ENCODE measurements at places on chromosomes 6 and 20. TPM values are rescaled to one million over a fixed set of nuclear protein-coding genes. Genes with fewer than 3 reads are reported as not detected.

DNA sequence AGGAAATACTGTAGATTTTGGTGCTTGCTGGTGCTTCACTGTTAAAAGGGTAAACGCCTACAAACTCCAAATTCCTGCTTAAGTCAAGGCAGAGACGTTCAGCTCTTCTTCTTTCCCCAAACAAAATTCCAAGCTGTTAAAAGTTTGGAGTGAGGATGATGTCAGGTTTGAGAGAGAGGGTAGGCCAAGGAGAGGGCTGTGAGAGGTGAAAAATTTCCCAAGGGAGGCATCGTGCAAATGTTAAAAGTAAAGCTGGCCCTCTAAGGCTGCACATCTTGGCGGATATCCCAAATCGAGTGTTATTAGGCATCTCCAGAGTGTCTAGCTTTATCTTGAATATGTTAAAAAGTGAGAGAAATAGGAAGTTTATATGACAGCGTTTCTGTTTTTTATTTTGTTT is 651.8 kb downstream of the QKI start:
- DNase-seq = no peak

DNA sequence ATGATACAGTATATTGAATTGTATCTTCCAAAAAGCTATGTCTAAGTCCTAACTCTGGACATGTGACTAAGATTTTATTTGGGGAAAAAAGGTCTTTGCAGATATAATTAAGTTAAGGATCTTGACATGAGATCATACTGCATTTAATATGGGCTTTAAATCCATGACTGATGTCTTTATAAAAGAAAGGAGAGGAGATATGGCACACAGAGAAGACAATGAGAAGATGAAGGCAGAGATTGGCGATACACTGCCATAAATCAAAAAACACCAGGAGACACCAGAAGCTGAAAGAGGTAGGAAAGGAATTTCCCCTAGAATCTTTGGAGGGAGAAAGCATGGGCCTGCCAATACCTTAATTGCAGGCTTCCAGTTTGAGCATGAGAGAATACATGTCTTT is 1450.2 kb downstream of the HACE1 start:
- DNase-seq = no peak

DNA sequence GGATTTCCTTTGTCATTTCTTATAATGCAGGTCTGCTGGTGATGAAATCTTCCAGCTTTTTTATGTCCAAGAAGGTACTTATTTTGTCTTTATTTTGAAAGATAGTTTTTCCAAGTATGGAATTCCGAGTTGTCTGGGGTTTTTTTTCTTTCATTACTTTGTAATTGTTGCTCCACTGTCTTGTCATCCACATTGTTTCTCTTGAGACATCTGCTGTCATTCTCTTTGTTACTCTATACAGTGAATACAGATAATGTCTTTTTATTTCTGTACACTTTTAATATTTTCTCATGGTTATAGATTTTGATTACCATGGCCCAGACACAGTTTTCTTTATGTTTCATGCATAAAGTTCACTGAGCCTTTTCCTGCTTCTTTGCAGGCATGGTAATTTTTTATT is 133.1 kb downstream of the SYCP2 start:
- DNase-seq = no peak

- DNase-seq = no peak
Observed at GRCh38 chr6:105598264-105598663, 195.4 kb upstream of the PREP start.

- DNase-seq = no peak
Observed at GRCh38 chr20:35238170-35238569, 11.7 kb downstream of the MMP24 start.

DNA sequence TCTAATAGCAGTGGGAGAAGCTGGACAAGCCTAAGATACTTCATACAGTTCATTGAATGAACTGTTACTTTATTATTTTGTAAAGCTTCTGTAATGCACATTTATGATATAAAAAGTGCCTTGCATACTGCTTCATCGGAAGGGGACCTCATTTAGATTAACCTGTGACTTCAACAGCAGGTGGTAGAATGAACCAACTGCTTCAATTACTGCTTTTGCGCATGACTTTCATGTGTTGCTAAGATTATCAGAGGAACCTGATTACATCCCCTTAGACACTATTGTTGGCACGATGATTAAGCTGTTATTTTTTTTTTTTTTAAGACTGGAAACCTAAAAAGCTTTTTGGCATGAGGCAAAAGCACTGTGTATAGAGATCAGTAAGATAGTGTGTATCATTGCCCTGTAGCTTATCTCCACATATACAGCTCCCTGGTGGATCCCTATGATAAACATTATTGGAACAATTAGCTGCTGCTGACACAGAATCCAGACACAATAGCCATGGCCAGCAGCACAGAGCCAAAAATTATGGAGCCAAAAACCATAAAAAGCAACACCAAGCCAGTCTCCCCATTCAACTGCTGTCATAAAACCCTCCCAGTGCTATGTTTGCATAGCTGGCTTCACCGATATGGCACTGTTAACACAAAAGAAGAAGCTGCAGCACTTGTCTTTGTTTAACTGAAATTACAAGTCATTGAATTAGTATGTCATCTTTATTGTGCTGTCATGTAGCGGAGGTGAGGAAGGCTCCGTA is 731.6 kb upstream of the MMS22L start:
- DNase-seq = no peak

DNA sequence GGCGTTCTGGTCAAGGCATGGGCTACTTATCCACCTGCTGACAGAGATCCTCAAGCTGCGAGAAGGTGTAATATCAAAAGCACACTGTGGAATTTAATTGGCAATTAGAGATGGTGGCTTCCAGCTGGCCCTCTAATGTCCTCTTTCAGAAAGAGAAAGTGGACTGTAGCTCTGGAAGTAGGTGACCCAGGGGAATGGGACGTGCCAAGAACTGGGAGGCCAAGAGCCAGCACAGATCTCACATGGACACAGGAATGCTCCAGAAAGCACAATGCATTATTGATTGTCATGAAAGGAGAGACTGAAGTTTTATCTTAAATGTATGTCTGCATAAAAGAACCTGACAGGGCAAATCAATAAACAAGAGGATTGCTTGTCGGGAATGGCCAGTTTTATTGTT is 198.6 kb upstream of the CDH4 start:
- DNase-seq = no peak

DNA sequence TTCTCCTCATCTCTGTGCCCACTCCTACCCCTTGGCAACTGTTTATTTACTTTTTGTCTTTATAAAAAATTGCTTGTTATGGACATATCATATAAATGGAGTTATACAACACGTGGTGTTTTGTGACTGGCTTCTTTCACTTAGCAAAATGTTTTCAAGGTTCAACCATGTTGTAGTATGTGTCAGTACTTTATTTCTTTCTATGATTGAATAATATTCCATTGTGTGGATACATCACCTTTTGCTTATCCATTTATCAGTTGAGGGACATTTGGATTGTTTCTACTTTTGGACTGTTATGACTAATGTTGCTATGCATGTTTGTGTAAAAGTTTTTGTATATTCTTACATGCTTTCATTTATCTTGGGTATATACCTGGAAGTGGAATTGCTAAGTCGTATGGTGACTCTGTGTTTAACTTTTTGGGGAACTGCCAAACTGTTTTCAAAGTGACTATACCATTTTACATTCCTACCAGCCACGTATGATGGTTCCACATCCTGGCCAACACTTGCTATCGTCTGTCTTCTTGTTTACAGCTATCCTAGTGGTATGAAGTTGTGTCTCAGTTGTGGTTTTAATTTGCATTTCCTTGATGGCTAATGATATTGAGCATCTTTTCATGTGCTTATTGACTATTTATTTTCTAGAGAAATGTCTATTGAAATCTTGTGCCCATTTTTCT is 84.4 kb downstream of the SLX4IP start:
- DNase-seq = no peak

- DNase-seq = no peak
Observed at GRCh38 chr20:19992996-19993908, 23.9 kb upstream of the NAA20 start.

DNA sequence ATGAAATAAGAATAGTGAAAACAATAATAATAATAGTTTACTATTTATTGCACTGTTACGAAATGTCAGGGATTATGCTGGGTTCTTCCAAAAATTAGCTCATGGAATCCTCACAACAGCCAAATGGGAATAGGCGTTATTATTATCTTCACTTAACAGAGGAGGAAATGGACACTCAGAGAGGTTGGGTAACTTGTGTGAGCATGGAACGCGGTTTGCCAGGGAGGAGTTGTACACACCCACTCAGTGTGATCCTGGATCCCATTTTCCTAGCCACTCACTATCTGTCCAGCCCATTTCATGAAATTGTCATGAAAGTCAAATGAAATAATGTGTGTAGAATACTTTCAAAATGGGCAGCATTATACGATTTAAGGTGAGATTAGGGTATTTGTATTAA is 4.6 kb downstream of the NELFCD start:
- DNase-seq = no peak

GRCh38 chr6:17281100-17281496 is at the start of gene RBM24:
RBM24 (plus strand) TSS chr6:17281361; CDS start chr6:17281582, 221 bp downstream.
- DNase-seq = peak; percentile 35

- no peak for DNase-seq
Observed at GRCh38 chr6:84575264-84575663, 189.1 kb downstream of the TBX18 start.

DNA sequence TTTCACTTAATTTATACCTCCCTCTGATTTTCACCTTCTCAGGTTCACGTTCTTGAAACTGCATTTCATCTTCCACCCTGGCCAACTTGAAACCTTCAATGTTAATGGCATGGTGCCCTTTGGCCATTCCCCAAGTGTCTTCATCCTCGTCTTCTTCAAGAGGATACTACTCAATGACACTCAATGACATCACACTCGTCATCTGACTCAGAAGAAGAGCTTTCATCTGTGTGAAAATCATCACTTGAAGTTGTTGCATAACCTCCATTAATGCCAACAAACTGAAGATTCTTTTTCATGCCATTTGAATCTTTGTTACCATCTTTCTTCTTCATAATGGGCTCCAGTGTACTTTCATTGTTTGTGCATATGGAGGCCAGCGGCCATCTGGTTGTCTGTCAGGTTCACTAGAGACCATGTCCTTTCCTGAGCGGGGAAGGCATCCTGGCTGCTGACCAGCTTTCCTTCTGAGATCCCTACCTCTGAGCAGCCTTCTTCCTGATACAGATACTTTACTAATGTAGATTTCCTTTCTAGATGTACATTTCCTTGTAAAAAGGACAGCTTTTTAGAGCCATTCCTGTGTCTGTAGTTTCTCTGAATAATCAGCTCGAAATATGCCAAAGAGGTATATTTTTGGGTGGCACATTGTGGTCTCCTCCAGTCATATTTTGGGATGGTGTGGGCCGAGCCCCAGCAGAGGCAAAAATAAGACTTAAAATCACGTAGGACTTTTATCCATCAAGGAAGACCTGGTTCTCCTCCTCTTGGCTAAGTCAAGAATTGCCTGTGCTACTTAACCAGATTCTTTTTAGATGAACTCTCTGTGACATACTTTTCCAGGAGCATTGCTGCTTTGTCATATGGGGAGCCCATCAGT is 21.3 kb downstream of the TRMT6 start:
- no peak for DNase-seq

GRCh38 chr6:89313006-89313405 is 2.1 kb downstream of the GABRR2 start:
- no peak for DNase-seq

GRCh38 chr20:62393830-62394229 is 6.9 kb downstream of the RPS21 start:
- no peak for DNase-seq

DNA sequence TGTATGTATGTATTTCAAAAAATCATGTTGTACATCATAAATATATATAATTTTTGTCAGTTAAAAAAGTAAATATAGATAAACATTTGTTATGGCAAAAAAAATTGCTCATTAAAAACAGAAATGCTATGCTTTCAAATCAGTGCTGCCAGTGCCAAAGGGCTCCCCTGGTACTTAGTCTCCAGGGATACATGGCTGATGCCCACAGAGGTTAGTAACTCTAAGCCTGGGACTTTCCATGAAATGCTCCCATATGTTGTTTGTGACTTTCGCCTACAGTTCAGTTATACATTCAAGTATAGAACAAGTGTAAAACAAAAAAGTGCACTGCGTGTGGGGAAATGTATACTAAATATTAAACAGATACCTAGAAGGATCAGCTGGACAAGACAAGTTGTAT is 104.0 kb downstream of the TENT5A start:
- DNase-seq = no peak

DNA sequence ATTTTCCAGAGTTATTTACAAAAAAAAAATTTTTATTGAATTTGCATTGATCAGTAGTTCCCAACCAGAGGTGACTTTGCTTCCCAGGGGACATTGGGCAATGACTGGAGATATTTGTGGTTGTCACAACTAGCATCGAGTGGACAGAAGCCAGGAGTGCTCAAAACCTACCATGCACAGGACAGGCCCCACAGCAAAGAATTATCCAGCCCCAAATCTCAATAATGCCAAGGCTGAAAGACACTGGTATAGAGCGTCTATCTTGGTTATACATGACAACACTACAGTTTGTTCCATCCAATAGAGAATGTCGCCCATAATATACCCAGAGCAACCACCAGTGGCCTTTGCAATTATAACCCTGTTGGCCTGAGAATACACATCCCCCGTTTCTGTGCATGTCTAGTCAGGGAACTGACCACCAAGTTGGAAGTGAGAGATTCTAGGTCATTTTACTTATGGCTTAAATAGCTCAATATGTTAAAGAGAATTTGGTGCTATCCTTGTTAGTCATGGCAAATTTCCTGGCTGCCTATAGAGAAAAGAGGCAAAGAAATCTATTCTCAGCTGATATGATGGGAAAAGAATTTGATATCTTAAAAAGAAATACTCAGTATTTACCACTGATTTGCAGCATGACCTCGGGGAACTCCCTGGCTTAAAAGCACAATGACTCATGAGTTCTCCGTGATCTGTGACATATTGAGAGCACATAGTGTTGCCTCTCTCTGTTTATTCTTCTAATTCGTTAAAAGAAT is 76.0 kb upstream of the ADTRP start:
- no peak for DNase-seq

DNA sequence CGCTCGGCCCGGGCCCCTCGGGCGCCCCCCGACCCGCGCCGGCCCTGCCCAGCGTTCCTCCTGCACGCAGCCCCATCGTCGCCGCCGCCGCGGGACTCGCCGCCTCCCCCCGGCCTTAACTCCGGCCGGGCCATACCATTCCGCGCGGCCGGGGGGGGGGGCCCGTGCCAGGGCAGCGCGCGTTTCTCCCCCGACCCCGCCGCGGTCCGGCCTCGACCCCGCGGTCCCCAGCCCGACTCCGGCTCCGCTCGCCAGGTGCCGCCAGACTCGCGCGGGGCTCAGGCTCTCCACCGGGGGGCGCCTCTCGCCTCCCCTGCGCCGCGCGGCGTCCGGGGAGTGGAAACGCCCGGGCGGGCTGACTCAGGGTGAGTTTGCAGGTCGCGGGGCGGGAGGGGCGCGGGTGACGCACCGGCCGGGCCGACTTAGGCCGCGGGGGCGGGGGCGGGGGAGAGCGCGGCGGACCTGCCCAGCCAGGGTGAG is at the start of gene SRXN1:
SRXN1 (minus strand) TSS at position 91 of the 480 bp plus-strand sequence; CDS start at position 76, 15 bp downstream.
- DNase-seq = peak; percentile 85

GRCh38 chr20:41034239-41034638 is 5.6 kb downstream of the TOP1 start:
- DNase-seq = no peak

GRCh38 chr6:10268111-10268510 is 146.8 kb downstream of the TFAP2A start:
- no peak for DNase-seq

The CRIP3 gene
- not detected for total RNA-seq

The ULBP1 gene
- total RNA-seq = 2.3 TPM

The OPRL1 gene
- 1.2 TPM for total RNA-seq

The PTGIS gene
- total RNA-seq = 2.8 TPM

The GDAP1L1 gene
- total RNA-seq = not detected

The WFDC10B gene
- total RNA-seq = not detected
